ENCODE measurements at places on chromosomes 5 and 9.

GRCh38 chr5:162824360-162824759 is 613.0 kb upstream of the CCNG1 start:
- DNase-seq = no peak

DNA sequence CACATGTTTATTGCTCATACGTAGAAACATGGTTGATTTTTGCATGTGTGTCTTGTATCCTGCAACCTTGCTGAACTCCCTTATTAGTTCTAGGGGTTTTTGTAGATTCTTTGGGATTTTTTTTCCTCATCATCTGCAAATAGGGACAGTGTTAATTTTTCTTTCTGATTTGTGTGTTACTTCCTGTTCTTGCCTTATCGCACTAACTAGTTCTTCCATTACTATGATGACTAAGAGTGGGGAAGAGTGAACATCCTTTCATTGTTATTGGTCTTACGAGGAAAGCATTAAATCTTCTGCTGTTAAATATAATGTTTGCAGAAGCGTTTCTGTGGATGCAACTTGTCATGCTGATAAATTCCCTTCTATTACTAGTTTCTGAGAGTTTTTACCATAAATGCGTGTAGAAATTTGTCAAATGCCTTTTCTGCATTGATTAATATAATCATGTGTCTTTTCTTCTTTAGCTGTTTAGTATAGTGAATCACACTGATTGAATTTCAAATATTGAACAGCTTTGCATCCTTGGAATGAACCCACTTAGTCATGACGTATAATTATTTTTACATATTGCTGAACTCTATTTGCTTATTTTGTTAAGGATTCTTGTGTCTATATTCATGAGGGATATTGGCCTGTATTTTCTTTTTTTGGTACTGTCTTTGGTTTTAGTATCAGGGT is 32.1 kb upstream of the RNF130 start:
- DNase-seq = no peak

- DNase-seq = no peak
These were observed 63.5 kb downstream of the DUSP1 start for GRCh38 chr5:172707285-172708182.

- no peak for DNase-seq
These were observed 103.9 kb downstream of the SPOCK1 start for GRCh38 chr5:137395011-137395755.

DNA sequence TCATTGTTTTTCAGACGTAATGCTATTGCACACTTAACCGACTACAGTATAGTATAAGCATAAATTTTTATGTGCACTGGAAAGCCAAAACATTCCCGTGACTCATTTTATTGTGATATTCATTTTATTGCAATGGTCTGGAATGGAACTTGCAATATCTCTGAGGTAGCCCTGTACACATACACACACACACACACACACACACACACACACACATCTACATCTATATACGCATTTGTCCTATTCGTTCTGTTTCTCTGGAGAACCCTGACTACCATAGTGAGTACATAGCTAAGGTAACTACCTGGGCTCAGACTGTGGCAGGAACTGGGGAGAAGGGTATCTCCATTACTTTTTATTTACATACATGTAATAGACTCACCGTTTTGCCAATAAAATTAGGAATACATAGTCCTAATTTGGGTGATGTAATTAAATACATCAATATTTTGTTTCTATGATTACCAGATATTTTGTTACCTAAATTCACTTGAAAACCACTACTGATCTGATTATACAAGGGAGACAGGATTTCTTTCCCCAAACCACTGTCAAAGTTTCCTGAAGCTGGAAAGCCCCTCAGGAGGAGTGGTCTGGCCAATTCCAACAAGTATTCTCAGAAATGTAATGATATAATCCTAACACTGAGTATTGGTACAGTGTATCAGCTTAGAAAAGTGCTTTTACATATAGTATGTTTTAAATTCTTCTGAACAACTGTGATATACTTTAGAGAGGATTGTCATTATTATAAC is 74.0 kb upstream of the PLPP1 start:
- DNase-seq = no peak

DNA sequence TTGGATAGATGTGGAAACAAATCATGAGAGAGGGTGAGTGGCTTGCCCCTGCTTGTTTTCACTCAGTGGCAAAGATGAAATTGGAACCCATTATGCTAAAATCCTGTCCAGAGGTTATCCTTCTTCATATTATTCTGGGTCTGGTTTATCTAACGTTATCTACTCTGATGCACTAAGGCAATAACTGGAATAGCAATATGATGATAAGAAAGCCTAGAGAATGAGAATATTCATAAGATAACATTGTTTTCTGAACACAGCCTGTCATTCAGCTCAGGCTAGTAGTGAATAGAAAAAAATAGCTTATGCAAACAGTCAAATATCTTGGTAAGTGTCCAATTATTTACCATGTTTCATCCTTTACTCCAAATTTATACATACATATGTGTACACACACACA is 132.0 kb upstream of the C6 start:
- DNase-seq = no peak

- no peak for DNase-seq
These were observed 67.8 kb downstream of the FAT2 start for GRCh38 chr5:151523335-151523734.

All from stimulated activated CD4-positive, alpha-beta T cell treated with anti-CD3 and anti-CD28 coated beads, Interleukin-1b, Interleukin-23, amount 100 ng/mL, for 1 hour (primary cell).